Activated CD4-positive, alpha-beta T cell treated with anti-CD3 and anti-CD28 coated beads, Interleukin-2, amount 10 ng/mL, durations not matched to agents 7 days and 5 days (primary cell): ENCODE measurements at places on chromosomes 1 and 21.

DNA sequence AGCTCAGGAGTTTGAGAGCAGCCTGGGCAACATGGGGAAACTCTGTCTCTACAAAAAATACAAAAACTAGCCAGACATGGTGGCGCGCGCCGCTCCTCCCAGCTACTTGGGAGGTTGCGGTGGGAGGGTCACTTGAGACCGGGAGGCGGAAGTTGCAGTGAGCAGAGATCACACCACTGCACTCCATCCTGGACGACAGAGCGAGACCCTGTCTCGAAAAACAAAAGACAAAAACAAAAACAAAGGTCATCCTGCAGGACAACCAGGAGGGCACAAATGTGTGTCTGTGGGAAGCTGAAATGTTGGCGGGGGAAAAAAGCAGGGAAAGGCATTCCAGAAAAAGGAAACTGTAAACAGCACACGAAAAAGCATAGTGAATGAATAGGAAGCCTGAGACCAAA is 104.1 kb upstream of the HNRNPU start:
- DNase-seq: no peak

DNA sequence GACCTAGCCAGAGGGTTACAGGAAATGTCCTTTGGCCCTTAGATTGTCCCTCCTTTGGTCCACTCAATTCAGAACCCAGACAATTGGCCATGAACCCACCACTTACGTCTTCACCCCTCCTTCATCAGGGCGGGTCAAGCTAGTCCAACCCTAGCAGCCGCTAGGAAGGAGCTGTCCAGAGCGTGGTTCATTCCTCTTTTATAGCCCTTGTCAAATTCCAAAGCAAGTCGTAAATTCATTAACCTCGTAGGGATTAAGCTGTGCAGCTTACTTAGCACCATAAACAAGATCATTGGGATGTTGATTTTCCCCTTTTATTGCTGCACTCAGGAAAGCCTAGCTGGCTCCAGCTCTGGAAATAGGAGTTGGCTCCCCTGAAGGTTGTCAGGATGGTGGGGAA is 90.1 kb downstream of the TMEM53 start:
- DNase-seq: no peak

GRCh38 chr1:210237479-210237878 is 4.9 kb downstream of the SERTAD4 start:
- DNase-seq: no peak

- no peak for DNase-seq
Measured at GRCh38 chr1:12505639-12506280, 112.2 kb downstream of the DHRS3 start.

DNA sequence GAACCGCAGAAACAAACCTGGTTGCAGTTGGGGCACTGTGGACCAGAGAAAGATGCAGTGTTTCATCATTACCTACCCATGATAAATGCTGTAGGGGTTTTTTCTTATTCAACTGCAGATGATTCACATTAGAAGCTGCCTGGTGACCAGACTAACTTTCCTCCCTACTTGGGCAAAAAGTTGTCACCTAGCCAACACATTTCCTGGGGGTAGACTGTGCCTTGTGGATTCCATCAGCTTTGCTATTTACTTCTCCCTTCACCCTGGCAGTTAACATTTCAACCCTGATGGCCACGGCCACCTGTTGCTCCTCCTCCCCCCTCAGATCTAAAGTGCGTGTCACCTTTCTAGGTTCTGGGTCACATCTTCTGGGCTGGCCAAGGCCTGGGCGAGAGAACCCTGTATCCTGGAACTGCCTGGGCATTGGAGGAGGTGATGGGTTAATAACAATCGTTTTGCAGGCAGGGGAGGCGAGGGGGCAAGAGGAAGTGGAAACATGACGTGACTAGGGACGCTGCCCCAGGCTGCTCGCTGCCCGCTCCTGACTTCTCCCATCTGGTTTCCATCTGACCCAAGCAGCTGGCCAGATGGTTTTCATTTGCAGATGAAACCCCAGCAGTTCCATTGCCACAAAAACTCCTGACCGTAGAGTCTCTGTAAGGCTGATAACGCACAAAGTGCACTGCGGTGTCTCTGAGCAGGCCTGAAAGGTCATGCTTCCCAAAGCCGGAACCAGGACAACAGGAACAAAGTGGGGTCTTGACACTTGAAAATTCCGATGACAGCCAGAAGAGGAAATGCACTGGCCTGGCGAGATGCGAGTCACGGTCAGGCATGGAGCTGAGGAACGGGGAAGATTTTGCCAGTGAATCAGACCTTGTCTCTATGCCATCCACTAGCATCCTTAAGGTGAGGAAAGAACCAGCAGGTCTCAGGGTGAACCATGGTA is 36.6 kb downstream of the CAPZB start:
- no peak for DNase-seq

- no peak for DNase-seq
Measured at GRCh38 chr1:89836252-89837035, 15.6 kb downstream of the LRRC8D start.

GRCh38 chr1:194734970-194735369 is 1548.6 kb upstream of the B3GALT2 start:
- DNase-seq: no peak

DNA sequence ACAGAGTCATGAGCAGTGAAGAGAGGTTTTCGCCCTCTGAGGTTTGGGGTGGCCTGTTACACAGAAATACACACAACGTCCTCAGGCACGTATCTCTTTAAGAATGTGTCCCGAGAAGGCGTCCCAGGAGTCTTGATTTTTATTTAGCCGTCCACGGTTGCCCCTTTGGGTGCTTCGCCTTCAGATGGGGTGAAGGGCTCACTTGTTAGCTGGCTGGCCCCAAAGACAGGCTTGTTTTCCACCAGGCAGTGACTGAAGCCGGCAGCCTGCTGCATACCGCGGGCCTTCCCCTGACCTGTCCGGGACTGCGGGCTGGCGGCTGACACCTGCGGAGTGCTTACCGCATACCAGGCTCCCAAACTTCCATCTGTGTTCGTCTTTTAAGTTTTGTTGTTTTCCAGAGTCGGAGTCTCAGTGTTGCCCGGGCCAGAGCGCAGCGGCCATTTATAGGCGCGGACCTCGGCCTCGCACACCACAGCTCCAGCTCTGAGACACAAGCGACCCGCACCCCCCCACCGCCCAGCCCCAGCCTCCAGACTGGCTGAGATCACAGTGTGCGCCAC is 1.6 kb upstream of the ADARB1 start:
- no peak for DNase-seq

DNA sequence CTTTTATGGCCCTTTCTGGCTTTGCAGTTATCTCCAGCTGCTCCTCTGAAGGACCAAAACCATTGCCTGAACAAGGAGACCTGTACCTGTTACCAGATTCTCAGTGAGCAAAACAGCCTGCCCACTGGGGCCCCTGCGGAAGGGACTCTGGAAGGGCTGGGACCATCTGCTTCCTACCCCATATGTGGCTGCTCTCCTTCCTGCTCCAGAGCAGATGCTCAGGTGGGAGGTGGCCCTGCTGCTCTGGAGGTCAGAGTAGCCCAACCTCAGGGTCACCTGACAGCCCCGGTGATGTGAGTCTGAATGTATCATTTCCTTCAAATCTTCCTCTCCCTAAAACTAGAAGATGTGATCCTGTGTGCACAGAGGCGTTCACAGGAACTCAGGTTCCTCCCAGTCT is 33.6 kb downstream of the PRDM16 start:
- DNase-seq: no peak

DNA sequence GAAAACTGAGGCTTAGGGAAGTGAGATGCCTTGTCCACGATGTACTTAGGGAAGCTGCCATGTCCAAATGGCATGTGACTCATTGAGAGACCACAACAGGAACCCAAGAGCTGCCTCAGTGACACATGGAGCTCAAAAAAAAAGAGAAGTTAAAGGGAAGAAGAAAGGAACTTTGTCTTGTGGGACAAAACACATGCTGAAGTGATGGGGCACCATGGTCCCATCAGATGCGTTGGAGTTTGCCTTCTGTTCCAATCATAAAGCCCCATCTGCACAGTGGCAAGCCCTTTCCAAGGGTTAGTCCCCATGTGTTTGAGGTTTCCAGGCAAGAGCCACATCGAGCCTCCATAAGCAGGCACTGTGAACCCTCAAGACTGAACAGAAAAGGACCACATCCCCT is 8.0 kb downstream of the MED8 start:
- DNase-seq: no peak

DNA sequence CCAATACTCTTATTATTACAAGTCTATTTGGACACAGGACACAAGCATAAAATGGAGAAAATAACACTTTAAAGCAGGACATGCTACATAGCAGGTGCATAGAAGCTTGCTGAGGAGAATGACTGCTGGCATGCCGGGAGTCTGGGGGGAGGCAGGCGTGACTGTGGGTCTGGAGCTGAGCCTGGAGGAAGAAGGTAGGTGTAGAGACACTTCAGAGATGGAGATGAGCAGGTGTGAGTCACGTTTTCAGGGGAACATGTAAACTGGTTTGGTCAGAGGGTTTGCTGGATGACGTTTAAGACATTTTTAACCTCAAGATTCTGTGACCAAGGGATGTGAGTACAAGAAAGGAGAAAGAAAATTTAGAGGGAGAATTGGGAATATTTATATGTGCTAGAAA is 24.5 kb downstream of the OSCP1 start:
- no peak for DNase-seq

GRCh38 chr1:207073906-207074820 is 14.5 kb upstream of the C4BPB start:
- DNase-seq: no peak
